ENCODE measurements at places on chromosomes 2 and 18.

- no peak for DNase-seq
Measured at GRCh38 chr2:121128741-121129659, 156.0 kb downstream of the TFCP2L1 start.

GRCh38 chr2:97671526-97671925 lies 2.0 kb downstream of the C2orf92 start:
- no peak for DNase-seq

GRCh38 chr2:42084231-42084671 lies 36.4 kb downstream of the PKDCC start:
- DNase-seq: no peak

GRCh38 chr2:236676136-236676873 lies 106.7 kb downstream of the ACKR3 start:
- DNase-seq: no peak

GRCh38 chr2:172442072-172442895 lies 14.9 kb downstream of the ITGA6 start:
- DNase-seq: no peak

GRCh38 chr2:112005406-112006075 lies 49.5 kb upstream of the TMEM87B start:
- DNase-seq: no peak

GRCh38 chr2:118521960-118522359 lies 325.5 kb downstream of the EN1 start:
- no peak for DNase-seq

DNA sequence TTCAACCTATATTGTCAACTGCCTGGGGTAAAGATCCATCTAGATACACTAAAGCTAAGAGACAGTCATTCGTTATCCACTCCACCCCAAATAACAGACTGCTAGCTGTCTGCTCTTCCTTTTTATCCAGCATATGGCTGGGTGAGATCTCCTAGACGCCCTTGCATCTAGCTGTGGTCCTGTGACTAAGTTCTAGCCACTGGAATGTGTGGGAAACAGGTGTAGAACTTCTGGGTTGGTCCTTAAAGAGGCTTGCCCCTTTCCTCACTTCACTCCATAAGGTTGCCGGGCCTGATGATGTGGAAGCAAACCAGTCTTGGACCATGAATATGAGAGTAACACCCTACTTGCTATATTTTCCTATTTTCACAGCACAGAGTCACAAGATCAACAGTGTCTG lies 3.2 kb downstream of the COA5 start:
- DNase-seq: no peak

- DNase-seq: no peak
Measured at GRCh38 chr2:112634153-112634873, 11.4 kb upstream of the SLC20A1 start.

DNA sequence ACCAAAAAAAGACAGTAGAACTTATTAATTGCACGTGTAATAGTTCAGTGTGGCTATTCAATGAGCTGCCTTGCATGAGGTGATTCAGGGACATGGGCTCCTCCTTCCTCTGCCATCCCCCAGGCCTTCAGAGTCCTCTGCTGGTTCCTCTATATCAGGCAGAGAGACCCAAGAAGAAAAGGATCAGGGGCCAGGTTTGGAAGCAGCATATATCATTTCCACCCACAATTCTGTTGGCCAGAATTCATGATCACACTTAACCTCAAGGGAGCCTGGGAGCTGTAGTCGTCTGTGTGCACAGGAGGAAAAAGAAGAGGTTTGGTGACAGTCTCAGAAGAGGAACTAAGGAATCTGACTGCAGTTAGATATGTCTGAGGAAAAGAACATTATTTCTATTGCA lies 114.0 kb upstream of the GLS start:
- DNase-seq: no peak

DNA sequence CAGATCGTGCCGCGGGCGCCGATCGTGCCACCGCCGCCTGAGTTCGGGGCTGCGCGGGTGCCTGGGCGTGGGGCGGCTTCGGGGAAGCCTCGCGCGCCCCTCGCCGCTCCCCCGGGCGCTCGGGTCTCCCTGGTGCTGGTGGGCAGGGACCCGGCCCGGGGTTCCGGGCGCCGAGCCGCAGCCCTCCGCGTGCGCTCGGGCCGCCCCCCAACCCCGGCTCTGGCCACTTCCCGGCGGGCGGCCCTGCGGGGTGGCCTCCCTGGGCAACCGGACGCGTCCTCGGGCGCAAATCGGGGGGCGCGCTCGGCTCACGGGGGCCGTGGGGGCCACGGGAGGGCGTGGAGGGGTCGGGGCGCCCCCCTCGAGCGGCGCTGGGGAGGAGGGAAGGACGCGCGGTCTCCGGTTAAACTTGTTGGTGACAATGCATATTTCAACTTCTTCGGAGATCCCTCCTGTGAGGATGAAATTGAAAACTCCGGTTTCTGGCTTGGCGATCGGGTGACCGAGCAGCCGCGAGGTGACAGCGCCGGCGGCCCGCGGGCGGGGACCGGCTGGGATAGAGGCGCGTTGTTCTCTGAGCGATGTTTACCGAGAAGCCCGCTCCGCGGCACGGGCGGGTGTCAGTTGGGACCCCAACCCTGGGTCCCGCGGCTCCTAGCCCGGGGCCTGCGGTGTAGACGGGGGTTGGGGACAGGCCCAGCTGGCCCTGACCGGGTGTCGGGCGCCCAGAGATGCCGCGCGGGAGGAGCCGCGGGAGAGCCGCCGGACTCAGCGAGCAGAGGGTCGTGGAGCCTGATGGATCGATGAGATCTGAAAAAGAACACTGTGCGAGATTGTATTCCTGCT lies 676 bp downstream of the SH3BP4 start:
- no peak for DNase-seq

- DNase-seq: no peak
Measured at GRCh38 chr2:144084114-144084661, 435.7 kb downstream of the ZEB2 start.

DNA sequence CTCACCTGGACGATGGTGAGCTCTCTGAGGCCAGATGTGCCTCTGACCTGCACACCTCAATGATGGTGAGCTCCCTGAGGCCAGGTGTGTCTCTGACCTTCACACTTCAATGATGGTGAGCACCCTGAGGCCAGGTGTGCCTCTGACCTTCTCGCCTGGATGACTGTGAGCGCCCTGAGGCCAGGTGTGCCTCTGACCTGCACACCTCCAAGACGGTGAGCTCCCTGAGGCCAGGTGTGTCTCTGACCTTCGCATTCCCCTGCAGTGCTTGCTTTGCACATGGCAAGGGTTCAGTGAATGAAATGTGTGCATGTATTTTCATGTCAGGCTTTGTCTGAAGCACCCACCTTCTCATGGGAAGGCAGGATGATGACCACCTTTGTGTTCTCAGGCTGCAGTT lies 95.5 kb downstream of the PTGR3 start:
- no peak for DNase-seq

- no peak for DNase-seq
Measured at GRCh38 chr18:45330170-45330594, 285.1 kb upstream of the SLC14A2 start.

DNA sequence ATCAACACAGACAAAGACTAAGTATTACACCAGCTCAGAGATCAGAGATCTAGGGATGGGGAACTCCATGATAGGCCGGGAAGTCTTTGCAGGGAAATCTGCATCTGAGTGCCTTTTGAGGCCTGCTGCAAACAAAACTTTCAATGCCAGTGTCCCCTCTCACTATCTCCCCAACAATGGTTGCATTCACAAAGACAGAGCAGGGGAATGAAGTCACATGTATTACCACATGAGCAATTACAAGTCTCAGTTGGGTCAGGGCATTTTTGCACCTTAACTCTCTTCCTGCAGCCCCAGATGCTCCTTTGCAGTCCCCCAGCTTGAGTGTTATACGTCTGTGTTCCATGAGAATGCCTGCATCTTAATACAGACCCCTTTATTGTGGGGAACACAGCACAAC lies 1.8 kb upstream of the RNF144A start:
- no peak for DNase-seq

DNA sequence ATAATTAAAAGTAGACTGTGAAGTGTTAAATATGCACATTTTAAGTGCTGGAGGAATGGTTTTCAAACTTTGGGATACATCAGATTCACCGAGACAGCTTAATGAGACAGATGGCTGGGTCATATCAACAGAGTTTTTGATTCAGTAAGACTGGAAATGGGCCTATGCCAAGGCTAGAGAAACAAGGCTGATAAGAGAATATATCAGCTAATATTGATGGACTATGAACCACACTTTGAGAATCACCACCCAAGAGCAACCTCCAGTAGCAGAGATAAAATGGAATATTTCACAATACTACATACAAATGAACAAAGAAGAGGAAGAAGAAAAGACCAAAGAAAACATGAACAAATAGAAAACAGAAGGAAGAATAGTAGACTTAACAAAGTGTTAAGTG lies 450.2 kb upstream of the KLHL29 start:
- DNase-seq: no peak

DNA sequence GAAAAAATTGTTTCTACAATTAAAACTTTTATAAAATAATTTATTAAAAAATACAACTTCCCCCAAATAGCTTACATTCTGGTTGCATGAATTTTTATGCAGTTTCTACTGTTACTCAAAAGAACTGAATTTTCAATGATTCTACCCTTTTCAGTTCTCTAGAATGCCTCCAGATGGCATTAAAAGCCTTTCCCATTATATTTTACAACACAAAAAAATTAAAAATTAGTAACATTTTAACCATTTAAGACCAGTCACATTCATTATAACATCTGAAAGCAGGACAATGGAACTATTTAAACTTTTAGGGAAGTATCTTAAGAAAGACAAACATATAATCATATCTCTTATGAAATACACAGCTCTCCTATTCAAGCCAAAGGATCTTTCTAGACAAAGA lies 236.0 kb upstream of the REV1 start:
- DNase-seq: no peak

GRCh38 chr2:206343816-206344215 lies 69.4 kb downstream of the ZDBF2 start:
- no peak for DNase-seq

DNA sequence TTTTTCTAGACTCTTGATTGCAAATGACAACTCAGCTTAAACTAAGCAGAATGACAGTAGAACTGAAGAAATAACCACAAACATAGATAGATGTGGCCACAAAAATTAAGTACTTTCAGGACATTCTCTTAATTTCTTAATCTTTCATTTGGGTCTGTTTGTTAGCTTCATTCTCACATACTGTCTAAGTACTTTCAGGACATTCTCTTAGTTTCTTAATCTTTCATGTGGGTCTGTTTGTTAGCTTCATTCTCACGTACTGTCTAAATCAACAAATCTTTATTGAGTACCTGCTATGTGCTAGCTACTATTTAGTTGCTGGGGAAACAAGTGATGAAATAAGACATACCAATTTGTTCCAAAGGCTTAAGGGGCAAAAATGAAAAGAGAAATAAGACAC lies 35.1 kb downstream of the FAM117B start:
- no peak for DNase-seq

DNA sequence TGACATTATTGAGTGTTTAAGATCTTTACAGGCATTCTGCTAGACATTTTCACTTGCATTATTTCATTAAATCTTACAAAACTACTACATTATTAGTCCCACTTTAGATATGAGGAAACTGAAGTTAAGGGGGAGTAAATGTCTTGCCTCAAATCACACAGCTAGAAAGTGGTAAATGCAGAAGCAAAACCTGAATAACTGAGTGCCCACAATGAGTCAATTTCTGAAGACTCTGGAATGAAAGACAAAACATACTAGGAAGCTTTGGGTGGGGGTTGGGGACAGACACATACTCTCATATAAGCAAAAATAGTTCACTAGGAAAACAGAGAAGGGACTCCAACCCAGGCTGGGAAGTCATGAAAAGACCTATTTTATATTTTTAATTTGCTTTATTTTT lies 214.4 kb upstream of the LRATD1 start:
- no peak for DNase-seq

- DNase-seq: no peak
Measured at GRCh38 chr2:12428324-12428723, 288.4 kb upstream of the TRIB2 start.

DNA sequence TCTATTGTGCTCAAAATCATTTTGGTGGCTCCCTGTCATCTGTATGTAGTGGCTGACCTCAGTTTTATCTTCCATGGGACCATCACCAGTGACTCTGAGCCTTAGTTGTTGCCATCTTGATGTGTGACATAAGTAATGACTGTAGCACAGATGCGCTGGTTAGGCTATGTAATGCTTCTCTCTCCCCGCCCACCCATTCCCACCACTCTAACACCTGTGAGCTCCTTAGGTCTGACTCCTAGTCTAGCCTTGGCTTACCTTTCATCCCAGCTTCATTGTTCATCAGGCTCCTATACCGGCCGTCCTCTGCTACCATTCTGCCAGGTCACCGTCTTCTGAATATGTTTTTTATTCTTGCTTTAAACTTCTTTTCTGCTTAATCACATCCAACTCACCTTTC lies 17.2 kb downstream of the MYO1B start:
- no peak for DNase-seq

GRCh38 chr2:86025229-86025820 lies 80.4 kb downstream of the POLR1A start:
- DNase-seq: no peak

DNA sequence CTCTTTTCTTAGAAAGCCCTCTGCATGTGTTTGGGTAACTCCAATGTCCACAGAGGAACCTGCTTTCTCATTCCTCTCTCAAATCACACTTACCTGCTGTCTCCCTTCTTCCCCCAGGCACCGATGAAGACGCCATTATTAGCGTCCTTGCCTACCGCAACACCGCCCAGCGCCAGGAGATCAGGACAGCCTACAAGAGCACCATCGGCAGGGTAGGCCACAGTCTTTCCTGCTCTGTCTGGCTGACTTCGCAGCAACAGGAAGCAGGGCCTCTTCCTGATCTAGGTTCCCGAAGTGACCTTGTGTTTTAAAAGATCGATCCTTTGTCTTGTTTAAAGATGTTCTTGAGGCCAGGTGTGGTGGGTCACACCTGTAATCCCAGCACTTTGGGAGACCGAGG lies 25.0 kb upstream of the GMCL1 start:
- no peak for DNase-seq
